GM18507 (cell line): ENCODE measurements at places on chromosomes 3 and 15.

DNA sequence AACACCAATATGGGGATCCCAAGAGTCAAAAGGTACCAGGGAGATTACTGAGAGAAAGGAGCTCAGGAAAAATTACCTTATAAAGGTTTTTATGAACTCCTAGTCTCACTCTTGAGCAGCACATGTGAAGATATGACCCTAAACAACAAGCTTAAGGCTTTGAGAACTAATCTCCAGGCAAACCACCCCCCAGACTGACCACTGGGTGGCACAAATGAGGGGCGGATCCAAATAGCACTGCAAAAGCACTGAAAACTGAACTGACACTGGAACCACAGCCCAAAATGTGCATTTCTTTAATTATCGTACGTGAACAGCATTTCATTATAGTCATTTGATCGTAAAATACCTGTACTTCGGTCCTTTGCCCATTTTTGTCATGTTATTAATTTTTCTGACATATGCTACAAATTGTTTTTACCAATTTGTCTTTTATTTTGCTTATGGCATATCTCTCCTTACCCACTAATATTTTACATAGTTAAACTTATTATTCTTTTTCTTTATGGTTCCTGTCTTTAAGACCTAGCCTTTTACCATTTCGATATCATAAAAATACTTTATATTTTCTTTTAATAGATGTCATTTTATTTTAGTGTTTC is 31.5 kb upstream of the TFDP2 start:
- no peak for DNase-seq

DNA sequence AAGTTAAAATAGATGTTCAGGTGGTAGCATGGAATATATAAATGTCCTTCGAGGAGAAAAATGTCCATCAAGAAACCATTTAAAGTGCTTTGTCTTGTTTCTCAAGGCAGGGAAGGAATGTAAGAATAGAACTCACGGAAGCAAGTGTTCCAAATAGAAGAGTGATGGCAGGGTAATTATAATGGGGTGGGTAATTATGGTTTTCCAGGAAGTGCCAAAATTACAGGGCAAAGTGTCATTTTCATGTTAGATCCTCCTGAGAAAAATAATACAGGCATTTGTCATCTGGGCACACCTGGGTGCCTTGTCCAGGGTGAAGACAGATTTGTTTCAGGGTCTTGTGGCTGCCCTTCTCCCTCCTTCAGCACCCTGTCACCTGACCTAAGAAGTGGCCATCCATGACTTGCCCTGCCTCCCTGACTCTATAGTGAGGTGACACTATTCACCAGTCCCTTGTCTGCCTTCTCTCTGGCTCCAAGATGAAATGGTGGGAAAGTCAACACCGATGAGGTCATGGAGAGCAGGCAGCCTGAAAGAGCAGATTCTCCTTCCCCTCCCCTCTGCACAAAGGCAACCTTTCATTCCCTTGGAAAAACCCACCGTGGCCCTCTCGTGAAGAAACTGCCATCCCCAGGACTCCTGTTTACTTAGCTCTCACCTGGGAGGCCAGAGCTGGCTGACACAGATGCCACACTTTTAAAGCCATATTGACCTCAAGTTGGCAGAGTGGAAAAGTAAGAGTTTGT is 45.1 kb upstream of the AMOTL2 start:
- no peak for DNase-seq

DNA sequence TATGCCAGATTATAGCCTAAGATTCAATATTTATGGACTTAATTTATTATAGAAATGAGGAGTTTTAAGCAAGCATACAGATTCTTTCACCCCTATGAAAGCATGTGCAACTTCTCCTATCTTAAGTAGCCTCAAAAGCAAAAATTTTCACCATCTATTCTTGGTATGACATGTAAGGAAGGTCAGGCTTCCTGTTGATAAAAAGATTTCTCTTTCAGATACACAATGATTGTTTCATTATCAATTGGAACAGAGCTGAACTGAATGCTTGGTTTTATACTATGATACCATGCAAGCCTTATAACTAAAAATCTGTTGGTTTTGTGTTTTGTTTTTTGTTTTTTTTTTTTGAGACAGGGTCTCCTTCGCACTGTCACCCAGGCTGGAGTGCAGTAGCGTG is 3.9 kb downstream of the GRK7 start:
- no peak for DNase-seq

DNA sequence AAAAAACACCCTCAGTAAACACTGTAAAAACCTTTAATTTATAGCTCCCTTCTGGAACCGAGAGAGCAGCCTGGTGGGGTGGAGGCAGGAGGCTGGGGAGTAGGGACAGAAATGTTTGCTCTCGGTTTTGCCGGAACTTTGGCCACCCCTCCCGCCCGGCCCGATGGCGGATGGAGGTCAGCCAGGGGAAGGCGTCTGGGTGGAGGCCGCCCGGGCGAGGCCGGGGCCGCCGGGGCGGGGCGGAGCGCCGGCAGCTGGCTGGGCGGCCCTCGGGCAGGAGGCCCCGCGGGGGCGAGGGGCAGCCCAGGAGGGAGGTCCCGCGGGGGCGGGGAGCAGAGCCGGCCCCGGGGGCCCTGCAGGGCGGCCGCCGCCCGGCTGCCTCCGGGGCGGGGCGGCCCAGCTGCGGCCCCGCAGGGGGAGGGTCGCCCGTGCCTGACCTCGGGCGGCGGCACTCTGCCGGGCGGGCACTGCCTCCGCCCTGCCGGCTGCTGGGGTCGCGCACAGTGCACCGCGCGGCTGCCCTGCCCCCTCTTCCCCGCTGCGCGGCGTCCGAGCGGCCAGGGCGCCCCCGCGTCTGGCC is 829 bp upstream of the SKIL start:
- DNase-seq: no peak

GRCh38 chr3:173622166-173622565 is 224.6 kb downstream of the NLGN1 start:
- no peak for DNase-seq

GRCh38 chr3:196423044-196423781 is 9.0 kb downstream of the UBXN7 start:
- no peak for DNase-seq

DNA sequence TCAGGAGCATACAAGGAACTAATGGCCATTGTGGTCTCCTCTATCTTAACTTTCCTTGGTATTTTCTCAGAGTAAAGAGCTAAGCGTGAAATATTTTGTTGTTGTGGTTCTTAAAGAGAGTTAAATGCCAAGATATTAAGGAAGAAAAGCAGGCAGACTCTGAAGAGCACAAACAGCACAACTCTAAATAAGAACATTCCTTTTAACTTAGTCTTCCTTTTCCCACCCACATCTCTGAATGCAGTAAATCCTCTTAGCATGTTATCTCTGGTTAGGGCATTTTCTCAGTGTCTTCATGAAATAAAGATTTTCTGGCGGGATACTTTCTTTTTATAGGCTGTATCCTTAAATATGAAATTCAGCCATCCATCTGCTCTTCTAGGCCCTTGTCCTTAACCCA is 1.5 kb downstream of the GPR87 start:
- no peak for DNase-seq

- no peak for DNase-seq
Measured at GRCh38 chr3:197989651-197990050, 29.6 kb downstream of the LMLN start.

- no peak for DNase-seq
Measured at GRCh38 chr3:46675843-46676567, 17.5 kb downstream of the ALS2CL start.
